NCI-H524 (cell line): ENCODE measurements at places on chromosomes 2 and 18.

- DNase-seq: no peak
Observed at GRCh38 chr18:58823412-58823811, 41.3 kb upstream of the ZNF532 start.

GRCh38 chr2:164436131-164436530 lies 185.2 kb downstream of the GRB14 start:
- DNase-seq: no peak

- DNase-seq: no peak
Observed at GRCh38 chr2:84016183-84016582, 442.9 kb downstream of the SUCLG1 start.

- DNase-seq: no peak
Observed at GRCh38 chr2:10300997-10301940, 1.4 kb upstream of the HPCAL1 start.

GRCh38 chr2:164599954-164600589 lies 21.2 kb downstream of the GRB14 start:
- peak; percentile 33 for DNase-seq

DNA sequence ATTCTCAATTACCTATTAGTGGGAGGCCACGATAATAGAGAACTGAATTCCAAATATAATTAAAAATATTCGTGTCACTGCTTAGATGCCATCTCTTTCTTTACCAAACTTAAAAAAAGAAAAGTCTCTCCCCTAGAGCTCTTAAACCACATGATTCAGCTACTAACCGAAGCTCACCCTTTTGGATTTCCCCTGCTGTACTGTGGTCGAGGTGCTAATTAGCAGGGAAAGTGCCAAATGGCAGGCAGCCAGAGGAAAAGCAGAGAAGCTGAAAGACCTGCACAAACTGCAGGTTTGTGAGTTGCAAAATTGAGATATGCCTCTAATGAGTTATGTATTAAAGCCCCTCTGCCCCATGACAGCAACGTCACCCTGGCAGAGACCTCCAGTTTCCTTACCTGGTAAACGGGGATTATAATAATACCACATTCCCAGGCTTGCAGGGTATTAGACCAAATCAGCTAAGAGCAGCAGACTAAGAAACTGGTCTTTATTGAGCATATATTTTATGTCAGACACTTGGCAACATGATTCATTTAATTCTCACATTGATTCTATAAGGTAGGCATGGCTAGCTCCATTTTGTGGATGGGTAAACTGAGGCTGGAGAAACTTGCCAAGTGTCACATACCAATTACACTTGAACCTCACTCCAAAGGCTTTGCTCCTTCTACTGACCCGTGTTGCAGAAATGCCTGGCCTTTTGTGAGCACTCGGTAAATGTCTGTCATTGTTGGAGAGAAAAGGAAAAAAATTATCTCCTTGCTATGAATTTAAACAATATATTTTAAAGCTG lies 259.7 kb downstream of the LPIN1 start:
- peak; percentile 0 for DNase-seq

DNA sequence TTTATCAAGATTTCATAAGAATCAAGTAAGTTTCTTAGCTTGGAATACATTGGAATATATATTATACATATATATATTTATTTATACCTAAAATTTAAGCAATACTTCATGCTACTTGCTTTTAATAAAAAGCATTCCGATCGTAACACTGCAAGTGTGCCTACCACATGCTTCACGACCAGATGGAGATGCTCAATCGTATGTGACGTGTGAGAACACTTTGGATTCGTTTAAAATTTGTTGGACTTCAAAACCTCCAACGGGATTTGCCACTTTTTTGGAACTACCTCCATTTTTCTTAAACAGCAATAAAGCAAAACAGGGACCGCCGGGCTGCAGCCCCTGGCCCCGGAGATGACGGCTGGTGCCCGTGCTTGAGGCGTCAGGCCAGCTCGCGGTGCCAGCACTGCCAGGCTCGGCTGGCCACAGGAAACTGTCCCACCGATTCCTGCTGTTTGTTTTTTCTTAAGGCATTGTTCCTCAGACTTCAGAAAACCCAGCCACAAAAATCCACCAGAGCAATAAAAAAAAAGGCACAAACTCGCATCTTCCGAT lies 204.1 kb downstream of the TWIST2 start:
- DNase-seq: no peak

DNA sequence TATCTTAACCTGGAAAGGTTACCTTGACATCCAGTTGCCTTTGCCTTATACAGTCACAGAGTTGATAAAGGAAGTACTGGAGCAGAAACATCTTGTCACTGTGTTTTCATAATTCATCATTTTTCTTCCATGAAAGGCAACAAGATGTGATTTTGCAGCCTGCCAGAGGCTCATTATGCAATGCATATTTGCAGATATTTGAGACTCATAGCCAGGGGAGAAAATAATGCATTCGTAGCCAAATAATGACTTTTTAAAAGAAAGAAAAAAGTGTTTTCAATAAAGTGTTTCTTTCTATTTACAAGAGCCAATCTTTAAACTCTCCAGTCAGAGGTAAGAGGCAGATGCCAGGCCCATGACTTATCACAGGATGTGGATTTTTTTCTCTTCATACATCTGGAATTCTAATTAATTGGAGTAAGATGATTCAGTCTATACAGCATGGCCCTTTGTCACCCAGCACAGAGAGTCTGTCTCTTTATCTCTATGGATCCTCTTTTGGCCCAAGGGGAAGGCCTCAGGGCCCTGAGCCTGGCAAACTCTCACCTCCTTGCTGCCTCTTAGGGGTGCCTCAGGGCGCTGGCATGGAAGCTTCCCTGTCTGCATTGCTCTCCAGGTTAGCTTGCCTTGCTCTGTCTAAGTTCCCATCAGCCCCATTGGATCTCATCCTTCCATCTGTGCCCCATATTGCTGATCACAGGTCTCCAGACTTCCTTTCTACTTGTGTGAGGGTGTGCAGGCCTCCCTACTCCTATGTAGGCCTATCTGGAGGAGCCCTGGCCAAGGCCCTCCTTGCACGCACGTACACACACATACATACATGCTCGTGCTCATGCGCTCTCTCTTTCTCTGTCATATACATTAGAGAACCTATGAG lies 247.7 kb downstream of the TPGS2 start:
- no peak for DNase-seq

DNA sequence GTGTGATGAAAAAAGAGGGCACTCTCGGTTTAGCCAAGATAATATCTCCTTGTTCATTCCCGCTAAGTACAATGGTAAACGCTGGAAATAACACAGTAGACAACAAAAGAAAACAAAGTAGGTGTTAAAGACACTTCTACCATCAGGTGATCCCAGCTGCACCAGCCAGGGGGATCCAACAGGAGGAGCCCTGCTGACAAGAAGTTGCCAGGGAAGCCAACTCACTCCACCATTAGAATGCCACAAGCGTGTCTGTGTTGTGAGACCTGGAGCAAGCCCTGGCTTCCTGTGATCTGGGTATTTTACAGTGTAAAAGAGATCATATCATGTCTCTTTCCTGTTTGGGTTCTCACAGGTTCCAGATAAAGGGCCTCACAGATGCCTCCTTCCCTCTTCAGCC lies 117.0 kb downstream of the GRB14 start:
- DNase-seq: no peak

- DNase-seq: no peak
Observed at GRCh38 chr18:1014951-1015624, 110.4 kb downstream of the ADCYAP1 start.

- peak; percentile 53 for DNase-seq
Observed at GRCh38 chr2:223692191-223692947, 90.2 kb upstream of the SCG2 start.

DNA sequence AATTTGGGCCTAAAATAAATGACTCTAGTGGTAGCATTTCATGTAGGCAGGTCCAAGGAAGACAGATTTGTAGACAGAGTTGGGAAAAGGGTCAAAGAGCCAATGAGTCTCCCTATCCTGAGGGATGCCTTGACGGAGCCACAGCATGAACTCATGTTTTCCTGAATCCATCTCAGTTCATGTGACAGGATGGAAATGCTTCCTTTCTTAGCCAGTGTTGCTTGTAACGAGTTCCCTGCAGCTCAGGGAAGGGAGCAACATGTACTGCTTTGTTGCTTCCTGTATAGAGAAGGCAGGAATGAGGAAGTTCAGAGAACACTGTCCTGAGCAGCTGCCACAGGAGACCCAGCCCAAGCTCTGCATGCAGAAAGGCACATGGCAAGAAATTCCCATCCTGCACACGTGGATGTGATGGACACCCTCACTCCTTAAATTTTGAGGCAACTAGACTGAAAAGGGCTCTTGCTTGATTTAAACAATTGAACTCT lies 27.9 kb downstream of the TMEM17 start:
- DNase-seq: no peak

DNA sequence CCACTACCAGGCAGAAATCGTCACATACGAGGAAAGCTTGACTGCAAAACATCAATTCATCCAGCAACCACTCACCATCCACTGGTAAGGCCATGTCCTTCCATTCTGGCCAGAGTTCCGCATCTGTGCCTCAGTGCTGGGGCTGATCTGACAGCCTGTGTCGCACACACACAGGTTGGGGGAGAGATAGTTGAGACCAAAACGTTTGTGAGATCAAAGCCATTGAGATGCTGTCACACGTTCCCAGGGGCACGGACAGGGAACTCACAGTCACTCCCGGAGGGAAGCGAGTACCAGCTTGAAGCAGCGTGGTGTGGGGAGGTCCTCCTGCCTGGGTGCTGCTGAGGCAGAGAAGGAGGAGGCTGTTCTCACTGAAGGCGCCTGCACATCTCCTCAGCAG lies 458.5 kb upstream of the SALL3 start:
- DNase-seq: no peak

GRCh38 chr18:45321520-45321919 lies 293.8 kb upstream of the SLC14A2 start:
- no peak for DNase-seq

DNA sequence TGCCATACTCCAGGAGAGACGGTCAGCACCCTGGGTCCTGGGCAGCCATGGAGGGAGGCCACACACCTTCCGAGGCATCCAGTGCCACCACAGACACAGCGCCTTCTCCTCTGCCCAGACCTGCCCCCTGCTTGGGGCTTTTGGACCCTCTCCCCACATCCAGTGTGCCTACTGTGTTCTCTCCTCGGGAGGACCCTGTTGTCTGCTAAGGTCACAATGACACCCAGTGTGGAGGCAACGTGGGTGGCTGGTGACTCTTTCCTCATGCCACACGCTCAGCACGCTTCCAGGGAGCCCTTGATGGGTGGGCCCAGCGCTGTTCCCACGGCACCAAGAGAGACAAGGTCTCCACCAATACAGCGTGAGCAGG lies 251.9 kb downstream of the EIPR1 start:
- no peak for DNase-seq

DNA sequence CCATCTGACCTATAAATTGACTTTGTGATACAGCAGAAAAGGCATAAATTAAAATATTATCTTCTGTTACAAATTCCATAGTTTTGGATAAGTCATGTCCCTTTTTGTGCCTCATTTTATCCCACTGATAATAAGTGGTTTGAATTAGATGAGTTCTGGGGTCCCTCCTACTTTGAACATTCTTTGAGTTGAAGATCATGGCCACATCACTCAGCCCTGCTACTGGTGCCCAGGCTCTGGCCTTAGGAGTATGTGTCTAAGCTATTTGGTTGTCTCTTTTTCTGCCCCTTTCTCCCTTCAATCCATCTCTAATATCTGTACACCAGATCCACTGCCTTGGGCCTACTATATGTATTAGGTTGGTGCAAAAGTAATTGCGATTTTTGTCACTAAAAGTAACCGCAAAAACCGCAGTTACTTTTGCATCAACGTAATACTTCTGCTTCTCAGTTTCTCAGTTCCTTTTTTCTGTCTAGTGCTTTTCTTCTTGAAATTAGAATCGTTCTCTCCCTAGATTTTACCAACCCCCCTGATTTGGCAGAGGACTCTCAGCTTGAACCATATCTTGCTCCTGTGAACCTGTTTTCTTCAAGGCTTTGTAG lies 362.5 kb upstream of the TNP1 start:
- no peak for DNase-seq

DNA sequence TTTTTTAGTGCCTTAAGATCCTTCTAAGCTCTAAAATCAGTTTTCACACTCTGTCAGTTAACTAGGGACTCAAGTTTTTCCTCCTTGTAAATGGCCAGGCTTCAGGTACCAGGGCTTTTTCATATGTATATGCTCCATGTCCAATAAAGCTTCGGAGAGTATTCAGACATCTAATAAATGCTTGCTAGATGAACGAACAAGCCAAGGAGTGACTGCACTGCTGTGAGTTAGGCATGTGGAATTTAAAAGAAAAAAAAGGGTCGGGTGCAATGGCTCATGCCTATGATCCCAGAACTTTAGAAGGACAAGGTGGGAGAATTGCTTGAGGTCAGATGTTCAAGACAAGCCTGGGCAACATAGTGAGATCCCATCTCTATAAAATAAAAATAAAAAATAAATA lies 81.9 kb downstream of the CDH2 start:
- no peak for DNase-seq

GRCh38 chr18:63303547-63303946 lies 16.0 kb downstream of the BCL2 start:
- DNase-seq: no peak

DNA sequence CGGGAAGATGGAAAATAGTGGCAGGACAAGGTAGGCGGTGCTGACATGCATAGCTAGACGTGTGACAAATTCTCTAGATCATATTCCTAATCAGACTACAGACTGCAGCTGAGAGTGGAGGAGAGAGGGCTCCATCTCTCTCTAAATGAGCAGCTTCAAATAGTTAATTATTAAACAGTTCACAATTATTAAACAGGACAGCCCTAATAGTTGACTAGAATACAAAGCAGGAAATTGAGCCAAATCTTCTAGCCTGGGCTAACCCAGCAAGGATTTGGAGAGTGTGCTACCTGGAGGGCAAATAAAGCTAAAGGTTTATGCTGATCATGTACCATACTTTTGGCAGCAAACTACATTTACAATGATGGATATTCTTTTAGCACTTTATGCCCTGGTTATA lies 54.4 kb upstream of the CWC22 start:
- no peak for DNase-seq

DNA sequence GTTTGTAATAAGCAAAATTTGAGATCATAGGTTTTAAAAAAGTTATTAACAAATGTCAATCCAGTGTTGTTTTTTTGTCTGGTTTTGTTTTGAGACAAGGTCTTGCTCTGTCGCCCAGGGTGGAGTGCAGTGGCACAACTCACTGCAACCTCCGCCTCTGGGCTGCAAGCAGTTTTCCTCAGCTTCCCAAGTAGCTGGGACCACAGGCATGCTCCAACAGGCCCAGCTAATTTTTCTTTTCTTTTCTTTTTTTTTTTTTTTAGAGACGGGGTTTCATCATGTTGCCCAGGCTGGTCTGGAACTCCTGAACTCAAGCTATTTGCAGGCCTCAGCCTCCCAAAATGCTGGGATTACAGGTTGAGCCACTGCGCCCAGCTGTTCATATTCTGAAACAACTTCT lies 31.3 kb downstream of the GALNT3 start:
- DNase-seq: no peak

DNA sequence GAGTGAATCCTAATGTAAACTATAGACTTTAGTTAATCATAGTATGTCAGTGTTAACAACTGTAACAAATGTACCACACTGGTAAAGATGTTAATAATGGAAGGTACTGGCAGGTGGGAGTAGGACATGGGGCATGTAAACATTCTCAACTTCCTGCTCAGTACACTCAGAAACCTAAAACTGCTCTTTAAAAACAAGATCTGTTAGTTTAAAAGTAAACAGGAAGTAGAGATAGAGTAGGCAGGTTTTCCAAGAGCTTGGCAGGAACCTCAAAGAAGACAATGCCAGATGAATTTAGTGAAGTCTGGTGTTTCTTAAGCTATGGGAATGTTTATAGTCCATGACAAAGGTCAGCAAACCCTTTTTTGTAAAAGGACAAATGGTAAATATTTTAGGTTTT lies 46.6 kb downstream of the CCDC138 start:
- DNase-seq: no peak

GRCh38 chr18:80143881-80144280 lies 34.8 kb downstream of the ADNP2 start:
- DNase-seq: no peak
